Esophagus squamous epithelium (tissue), 5 donors: ENCODE measurements at places on chromosomes 2 and 18. TPM values are rescaled to one million over a fixed set of nuclear protein-coding genes. Genes with fewer than 3 reads are reported as not detected.

DNA sequence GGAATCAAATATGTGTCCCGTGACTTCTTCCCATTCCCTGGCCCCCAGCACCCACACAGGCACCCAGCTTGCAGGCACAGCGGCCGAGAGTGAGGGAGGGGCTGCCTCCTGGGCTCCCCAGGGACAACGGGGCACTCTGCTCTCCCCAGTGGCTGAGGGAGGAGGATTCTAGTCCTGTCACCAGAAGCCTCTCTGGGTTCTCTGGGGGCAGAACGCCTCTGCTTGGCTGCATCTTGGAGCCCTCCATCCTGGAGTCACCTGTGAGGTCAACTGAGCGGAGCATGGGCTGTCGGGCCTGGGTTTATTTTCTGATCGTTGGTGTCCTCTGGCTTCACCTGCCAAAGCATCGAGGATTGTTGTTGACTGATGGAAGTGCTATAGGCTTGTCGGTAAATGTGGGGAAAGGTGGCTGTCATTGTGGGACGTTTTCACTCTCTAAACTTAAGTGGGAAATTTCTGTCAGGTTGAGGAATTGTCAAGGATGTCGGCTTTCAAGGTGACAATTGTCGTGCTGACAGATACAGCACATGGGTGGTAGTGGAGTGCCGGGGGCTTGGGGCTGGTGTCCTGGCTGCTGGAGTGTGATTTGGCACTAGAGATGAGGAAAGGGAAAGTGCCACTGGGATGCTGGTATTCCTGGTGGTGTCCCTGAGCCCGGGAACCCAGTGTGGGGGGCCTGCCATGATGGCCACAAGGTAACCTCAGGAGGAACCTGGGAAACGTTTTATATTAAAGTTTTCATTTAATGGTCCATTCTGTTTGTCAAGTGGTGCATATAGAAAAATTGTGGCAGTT is 13.6 kb downstream of the SH3RF3 start:
- H3K27ac ChIP-seq, result no peak overlapping the region
- no peaks in the 10 kb centered on the region for H3K27me3 ChIP-seq
- no peaks in the 10 kb centered on the region for H3K4me1 ChIP-seq
- H3K4me3 ChIP-seq, result no peak overlapping the region

DNA sequence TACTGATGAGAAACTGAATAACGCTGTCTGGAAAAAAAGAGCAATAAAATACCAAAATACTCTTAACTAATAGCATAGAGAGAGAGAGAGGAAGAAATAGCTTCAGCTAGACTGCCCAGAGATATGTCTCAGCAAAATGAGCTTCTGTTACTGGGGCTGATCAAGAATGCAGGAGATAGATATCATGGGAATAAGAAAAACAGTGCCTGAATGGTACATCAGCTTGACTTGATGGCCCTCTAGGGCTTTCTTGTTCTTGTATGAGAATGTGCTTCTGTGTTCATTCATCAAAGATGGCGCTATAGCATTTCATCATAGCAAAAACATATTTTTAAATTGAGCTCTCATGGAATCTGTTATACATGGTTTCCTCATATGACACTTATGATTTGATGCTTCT is 151.2 kb downstream of the CALCRL start:
- DNase-seq, result no peak
- H3K27me3 ChIP-seq, result no peaks in the 10 kb centered on the region
- H3K27ac ChIP-seq, result no peak overlapping the region
- H3K4me3 ChIP-seq, result no peak overlapping the region
- no peaks in the 10 kb centered on the region for H3K4me1 ChIP-seq

GRCh38 chr2:101982495-101983029 is 9.2 kb upstream of the IL1R2 start:
- H3K4me1 ChIP-seq, result peaks cover 84% of the 10 kb centered on the region
- H3K4me3 ChIP-seq, result no peak overlapping the region
- H3K36me3 ChIP-seq, result no peaks in the 10 kb centered on the region
- H3K27me3 ChIP-seq, result no peaks in the 10 kb centered on the region
- H3K27ac ChIP-seq, result peak overlapping the region; percentile 69

DNA sequence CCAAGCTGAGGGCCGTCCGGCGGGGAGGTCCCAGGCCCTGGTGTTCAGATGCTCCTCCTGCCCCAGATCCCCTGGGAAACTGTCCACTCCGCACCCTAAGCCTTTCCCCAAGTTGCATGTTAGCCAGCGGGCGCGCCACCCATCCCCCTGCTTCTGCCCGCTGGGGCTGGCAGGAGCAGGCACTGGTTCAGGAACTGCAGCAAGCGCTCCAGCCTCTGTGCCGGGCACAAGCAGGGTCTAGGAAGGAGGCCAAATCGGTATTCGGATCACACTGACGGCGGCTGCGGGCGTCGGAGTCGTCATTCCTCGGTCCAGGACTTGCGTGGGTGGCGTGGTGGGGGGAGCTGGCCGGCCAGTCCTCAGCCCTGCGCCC is 53.7 kb downstream of the FAM168B start:
- no peak for DNase-seq
- peaks cover 2% of the 10 kb centered on the region for H3K36me3 ChIP-seq
- no peaks in the 10 kb centered on the region for H3K27me3 ChIP-seq
- H3K4me1 ChIP-seq, result peaks cover 3% of the 10 kb centered on the region

KIAA2012 gene
- not detected for total RNA-seq

REEP1 gene
- total RNA-seq, result 2.1 TPM

PLGLB2 gene
- total RNA-seq, result 1.1 TPM

DYNC1I2 gene
- 105 TPM for total RNA-seq
